ENCODE measurements at places on chromosomes 5 and 9.

GRCh38 chr5:15285901-15286583 is 213.9 kb upstream of the FBXL7 start:
- DNase-seq = no peak

DNA sequence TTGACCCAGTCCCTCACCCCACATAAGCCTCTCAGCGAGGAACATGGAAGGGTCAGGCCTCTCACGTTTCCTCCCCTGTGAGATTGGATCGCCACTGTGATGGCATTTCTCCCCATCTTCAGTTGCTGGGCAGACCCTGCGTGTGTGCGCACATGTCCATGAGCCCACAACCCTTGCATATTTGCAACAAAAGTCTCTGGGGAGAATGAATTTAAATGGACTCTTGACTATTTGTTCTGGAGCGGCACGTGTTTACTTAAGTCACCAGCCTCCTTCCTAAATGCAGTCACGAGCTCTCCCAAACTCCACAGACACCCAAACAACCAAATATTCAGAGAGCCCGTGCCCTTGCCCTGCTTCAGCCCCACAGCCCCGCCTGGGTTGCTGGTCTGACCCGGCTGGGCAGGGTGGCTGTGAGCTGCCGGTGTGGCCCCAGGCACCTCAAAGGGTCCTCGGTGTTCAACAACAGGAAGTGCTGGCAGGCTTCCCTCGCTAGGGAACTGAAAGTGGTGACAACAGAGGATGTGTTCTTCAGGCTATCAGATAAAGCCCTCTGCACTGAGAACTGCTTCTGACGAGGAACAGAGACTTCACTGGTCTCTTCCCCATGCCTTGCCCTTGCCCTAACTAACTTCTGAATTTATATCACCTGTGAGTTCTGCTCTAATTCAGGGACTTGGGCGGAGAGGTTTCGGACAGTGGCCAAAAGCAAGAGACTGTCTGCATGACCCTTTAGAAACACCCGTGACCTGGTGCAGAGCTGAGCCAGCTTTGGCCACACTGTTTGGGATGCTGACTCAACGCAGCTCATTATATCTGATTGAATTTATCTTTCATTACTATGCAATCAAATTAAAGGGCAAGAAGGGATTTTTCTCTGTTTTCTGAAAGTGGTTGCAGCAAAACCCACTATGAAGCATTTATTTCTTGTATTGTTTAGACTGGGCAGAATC is 19.2 kb upstream of the CD180 start:
- peak; percentile 39 for DNase-seq

GRCh38 chr5:115475788-115476187 is 68.8 kb downstream of the FEM1C start:
- no peak for DNase-seq

- no peak for DNase-seq
These were observed 352.7 kb downstream of the ZNF608 start for GRCh38 chr5:124393584-124394379.

GRCh38 chr5:177468685-177469628 is 4.5 kb downstream of the DBN1 start:
- DNase-seq = no peak

GRCh38 chr5:77073667-77074066 is 13.4 kb downstream of the ZBED3 start:
- DNase-seq = no peak

DNA sequence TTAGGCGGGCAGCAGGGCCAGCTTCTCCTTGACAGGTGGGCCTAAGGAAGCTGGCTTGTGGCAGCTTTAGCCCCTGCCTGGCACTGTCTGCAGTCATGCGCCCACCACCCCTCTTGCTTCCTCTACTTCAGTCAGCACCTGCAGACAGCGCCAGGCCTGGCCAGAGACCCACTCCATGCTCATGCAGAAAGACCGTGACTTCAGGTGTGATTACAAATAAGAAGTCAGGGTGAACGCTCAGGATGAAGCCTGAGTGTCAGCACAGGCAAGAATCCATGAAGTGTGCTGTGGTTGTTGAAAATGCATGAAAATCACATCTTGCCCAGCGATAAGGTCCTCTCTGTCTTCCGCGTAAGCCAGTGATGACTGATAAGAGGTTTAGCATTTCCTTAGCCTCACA is 3.4 kb downstream of the CSF2 start:
- no peak for DNase-seq

DNA sequence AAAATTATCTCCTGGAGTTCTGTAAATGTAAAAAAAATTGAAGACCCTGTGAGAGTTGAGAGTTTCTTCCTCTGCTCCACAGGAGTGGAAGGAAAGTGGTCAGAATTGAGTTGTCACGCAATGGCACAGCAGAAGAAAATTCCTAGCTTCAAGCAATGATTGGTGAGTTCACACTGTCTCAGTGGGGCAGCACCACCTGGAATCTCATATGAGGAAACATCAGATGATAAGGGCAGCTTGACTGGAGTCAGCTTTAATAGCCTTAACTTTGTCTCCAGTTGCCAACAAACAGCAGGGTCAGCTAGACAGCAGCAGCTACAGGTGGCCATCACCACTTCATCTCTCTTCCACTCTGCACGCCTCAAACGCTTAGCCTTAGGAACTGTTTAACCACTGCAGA is 211.1 kb downstream of the EFNA5 start:
- no peak for DNase-seq

GRCh38 chr5:88660264-88660946 is 222.6 kb downstream of the MEF2C start:
- no peak for DNase-seq

GRCh38 chr5:98772415-98773213 is 849 bp upstream of the RGMB start:
- DNase-seq = no peak

GRCh38 chr5:117829646-117830045 is 1158.7 kb downstream of the DTWD2 start:
- no peak for DNase-seq

- DNase-seq = no peak
These were observed 63.1 kb downstream of the GRAMD2B start for GRCh38 chr5:126486332-126486731.

GRCh38 chr5:39730006-39730405 is 305.2 kb upstream of the DAB2 start:
- no peak for DNase-seq

- DNase-seq = no peak
These were observed 79.8 kb downstream of the MUSK start for GRCh38 chr9:110748251-110748893.

DNA sequence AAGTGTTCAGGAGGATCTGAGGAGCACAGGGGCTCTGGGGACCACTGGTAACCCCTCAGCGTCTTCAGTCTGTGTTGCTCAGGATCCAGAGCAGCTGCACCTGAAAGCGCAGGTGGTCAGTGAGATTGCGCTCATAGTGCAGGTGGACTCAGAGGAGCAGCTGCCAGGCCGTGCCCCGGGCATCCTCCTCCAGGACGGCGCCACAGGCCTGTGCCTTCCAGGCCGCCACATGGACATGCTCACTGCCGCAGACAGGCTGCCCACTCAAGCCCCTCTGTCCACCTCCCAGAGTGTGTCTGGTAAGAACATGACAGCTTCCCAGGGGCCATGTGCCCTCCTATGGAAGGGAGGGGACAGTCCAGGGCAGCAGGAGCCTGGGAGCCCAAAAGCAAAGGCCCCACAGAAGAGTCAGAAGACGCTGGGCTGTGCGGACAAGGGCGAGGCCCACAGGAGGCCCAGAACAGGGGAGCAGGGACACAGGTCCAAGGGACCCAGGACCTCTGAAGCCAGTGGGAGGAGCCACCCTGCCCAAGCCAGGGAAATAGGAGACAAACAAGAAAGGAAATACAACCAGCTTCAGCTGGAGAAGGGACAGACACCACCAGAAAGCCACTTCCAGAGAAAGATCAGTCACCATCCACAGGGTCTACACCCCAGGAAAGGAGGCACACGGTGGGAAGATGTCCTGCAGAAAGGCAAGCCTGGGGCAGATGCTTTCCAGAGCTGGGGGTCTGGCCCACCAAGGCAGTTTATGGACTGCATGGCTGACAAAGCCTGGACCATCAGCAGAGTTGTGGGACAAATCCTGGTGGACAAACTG is 5.2 kb downstream of the SPATA31E1 start:
- DNase-seq = no peak

DNA sequence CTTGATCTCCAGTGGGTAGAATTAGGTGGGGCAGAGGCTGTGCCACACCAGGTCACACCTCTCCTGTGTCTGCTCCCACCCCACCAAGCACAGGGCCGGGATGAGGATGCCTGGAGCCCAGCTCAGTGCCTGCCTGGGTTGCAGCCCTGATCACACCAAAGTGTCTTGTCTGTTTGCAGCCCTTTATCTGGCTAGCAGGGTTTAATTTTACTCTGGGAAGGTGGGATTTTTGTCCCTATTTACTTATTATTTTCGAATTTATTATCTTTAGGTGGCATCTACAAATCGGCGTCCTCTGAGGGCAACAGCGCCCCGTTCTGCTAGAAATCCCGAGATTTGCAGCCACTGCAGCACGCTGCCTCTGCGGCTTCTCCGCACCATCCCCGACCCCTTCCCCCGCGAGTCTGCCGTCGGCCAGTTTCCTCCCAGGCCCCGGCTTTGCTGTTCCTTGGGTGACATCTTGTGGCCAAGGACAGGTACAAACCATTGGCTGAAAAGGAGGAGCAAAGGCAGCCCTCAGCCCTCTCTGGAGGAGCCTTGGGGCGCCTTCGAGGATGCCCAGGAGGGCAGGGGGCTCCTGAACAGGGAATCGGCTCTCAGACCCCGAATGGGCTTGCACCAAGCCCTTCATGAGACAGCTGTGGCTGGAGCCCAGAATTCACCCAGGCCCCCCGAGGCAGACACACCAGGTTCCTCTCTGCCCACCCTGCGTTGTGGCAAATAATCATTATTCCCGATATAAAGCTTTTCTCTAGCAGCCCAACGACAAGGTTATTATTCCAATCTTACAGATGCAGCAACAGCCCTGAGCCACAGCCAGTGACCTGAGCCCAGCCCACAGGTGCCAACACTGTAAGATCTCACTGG is 113.0 kb downstream of the GAPVD1 start:
- peak; percentile 14 for DNase-seq

Data from stimulated activated CD8-positive, alpha-beta memory T cell treated with anti-CD3 and anti-CD28 coated beads, Interleukin-7, amount 100 ng/mL, for 1 hour (primary cell).